GOT3 (cell line): ENCODE measurements at places on chromosomes 13 and 19.

- DNase-seq, result no peak
Measured at GRCh38 chr13:90690458-90691080, 656.9 kb upstream of the MIR17HG start.

DNA sequence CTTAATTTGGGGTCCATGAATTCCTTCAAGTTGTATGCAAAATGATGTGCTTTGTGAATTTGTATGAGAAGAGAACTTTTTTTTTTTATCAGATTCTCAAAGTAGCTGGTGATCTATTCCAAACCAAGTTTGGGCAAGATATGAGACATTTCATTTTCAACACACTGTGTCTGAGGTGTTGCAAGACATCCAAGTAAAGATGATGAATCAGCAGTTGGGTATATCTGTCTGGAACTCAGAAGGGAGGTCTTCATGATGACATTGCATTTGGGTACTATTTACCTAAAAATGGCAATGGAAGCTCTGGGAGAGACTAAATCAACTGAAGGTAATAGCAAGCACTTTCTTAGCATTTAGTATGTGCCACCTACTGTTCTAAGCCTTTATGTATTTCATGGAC, 2.8 kb downstream of the FAM124A start:
- no peak for DNase-seq

GRCh38 chr13:103960001-103960400, 893.8 kb upstream of the SLC10A2 start:
- DNase-seq, result no peak

DNA sequence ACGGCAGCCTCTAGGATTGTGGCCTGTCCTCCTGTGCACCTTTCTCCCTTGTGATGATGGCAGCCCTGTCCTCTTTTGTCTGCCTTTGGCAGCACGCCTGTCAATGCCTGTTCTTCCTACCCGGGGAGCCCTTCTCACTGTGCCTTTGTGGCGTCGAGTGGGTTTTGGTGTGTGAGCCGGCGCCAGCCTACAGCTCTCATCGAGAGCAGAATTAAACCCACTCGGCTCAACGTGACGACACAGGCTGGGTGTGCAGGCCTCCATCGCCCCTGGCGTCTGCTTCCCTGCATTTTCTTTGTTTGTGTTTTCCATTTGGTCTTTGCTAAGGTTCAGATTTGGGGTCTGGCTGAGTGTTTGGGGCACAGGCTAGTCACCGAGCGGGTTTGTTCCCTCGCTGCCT, 34.4 kb downstream of the AP1M1 start:
- no peak for DNase-seq

- DNase-seq, result no peak
Measured at GRCh38 chr13:113060557-113061270, 44.9 kb upstream of the F7 start.

DNA sequence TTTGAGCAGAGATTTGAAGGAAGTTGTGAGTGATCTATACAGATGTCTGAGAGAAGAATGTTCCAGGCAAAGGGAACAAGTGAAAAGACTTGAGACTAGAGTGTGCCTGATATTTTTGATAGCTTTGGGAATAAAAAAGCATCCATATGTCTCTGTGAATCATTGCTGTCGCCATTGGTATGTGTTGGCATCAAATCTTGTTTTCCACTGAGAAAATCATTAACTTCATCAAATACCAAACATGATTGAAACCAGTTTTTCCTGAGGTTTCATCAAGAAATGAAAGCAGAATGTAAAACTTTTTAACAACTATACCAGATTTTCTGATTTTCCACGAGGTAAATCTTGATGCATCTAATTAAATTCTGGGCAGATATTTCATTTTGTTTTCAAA, 862.6 kb downstream of the DIAPH3 start:
- DNase-seq, result no peak

GRCh38 chr13:70732611-70733010, 624.4 kb upstream of the KLHL1 start:
- no peak for DNase-seq

- DNase-seq, result peak; percentile 12
Measured at GRCh38 chr13:51520524-51520923, 63.7 kb upstream of the WDFY2 start.

DNA sequence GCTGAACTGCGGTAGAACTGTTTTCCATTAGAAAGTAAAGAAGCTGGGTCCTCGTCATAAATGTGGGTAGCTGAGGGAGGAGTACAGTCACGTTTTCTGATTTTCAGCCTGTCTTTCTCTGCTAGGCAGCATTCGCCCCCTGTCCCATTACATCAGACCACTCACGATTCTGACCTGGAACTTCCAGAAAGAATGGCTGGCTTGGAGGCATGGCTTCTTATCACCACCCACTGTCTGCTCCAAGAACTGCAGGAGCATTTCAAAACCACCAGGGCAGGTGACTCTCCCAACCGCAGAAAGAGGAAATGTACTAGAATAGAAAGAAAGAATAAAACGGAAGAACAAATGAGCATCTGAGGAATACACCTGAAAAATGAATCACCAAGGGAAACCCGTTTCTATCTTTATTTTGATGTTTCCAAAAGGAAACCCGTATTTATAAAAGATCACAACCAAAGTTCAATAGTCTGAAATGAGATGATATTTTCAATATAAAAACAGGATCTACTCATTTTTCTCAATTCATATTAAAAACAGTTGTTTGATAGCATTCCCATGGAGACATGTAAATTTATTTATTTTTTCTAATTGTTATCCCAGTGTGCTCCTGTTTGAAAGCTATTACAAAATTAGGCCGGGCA, 22.1 kb upstream of the POMP start:
- DNase-seq, result no peak
